ENCODE measurements at places on chromosomes 11 and 22. TPM values are rescaled to one million over a fixed set of nuclear protein-coding genes. Genes with fewer than 3 reads are reported as not detected.
A peak's percentile ranks its signal among the peaks of the same experiment; 100 is the strongest.

DNA sequence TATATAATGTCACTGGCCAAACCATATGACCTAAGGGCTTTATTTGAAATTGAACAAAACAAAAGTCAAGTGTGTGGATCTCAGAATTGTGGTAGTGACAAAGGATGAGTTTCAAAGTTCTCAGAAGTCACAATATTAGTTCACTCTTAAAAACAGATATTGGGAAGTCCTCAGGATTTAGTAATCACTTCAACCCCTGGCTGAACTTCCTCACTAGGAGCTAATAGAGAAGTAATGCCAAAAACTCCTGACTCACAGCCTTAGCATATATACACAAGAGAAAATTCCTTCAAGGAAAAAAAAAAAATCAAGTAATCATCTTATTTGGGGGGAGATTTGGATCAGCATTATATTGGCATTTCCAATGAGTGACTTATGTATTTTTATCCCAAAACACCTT lies 75.6 kb upstream of the APOA1 start:
- no peak for DNase-seq

GDPD4 gene
- not detected for total RNA-seq

GRCh38 chr11:123103326-123103980 lies 41.5 kb upstream of the HSPA8 start:
- peak; percentile 65 for DNase-seq

GRCh38 chr11:10490398-10491241 lies 35.6 kb downstream of the AMPD3 start:
- peak; percentile 79 for DNase-seq

DNA sequence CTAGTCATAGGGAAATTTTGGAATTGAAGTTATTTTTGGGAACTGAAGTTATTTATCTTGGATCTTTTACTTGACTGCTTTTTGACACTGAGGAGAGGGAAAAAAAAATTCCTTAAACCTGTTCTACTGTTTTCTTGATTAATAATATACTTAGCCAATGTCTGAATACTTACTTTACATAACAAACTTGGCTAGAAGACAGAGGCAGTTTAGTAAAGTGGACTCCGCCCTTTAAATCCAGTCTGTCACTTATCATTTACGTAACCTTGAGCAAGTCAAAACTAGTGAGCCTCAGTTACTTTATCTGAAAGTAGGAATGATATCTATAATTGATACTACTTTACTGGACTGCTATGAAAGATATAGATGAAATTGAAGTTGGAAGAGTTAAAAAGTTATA lies 19.5 kb downstream of the CTSC start:
- no peak for DNase-seq

SNX32 gene
- total RNA-seq = not detected

GRCh38 chr11:102552447-102553194 lies 22.1 kb upstream of the MMP7 start:
- no peak for DNase-seq
